ENCODE measurements at places on chromosomes 6 and 20.

- no peak for DNase-seq
Observed at GRCh38 chr6:108118359-108118724, 43.8 kb upstream of the OSTM1 start.

DNA sequence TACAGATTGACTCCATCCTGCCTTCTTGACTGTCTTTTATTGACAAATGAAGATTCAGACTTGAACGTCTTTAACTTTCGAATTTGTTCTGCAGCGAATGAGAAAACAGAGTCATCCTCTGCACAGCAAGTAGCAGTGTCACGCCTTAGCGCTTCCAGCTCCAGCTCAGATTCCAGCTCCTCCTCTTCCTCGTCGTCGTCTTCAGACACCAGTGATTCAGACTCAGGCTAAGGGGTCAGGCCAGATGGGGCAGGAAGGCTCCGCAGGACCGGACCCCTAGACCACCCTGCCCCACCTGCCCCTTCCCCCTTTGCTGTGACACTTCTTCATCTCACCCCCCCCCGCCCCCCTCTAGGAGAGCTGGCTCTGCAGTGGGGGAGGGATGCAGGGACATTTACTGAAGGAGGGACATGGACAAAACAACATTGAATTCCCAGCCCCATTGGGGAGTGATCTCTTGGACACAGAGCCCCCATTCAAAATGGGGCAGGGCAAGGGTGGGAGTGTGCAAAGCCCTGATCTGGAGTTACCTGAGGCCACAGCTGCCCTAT is 12.2 kb downstream of the BRD2 start:
- no peak for DNase-seq

- DNase-seq: no peak
Observed at GRCh38 chr20:59780494-59781185, 152.8 kb downstream of the SYCP2 start.

GRCh38 chr6:62740596-62740995 is 454.6 kb upstream of the KHDRBS2 start:
- no peak for DNase-seq

DNA sequence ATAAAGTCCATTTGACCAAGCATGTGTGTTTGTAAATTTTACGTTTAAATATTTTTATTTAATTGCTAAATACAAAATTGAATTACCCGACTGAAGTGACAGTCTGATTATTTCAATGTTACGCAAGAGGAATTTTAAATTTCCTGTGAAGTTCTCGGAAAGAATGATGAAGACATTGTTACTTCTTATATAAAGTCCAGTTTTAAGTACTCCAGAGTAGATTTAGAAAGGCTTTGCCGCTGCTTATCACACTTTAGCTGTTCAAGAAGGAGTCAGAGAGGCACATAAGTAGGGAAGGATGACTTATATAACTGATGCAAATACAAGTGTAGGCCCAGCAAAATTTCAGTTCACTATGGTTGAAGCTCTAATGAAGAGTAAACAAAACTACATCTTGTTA is 265.1 kb upstream of the CITED2 start:
- DNase-seq: no peak
